ENCODE measurements at places on chromosomes 4 and X.

DNA sequence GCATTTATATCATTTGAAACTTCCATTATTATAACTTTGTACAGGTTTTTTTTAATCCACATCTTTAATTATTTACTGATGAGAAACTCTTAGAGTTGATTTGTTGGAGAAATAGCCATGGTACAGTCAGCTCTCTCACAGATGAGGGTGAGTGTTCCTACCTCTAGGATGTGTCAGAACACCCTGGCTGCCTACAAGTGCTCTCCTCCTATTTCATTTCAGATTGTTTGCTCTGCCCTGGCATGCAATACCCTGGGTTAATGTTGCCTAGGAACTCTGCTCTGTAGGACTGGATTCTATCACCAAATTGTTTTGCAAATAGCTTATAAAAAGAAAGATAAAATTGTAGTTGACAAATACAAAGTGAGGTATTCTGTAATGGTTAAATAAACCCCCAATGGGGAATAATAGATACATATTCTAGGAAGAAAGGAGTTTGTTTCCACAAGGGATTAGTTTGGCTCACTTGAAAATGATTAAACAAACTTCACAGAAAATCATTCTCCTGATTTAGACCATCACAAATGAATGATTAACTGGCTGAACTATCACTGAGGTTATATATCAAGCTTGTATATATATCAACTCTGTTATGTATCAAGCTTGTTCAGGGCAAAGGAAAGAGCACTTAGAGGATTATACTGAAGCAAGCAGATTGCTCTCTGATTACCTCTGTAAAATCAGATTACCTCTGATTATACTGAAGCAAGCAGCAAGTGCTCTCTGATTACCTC lies 150.0 kb downstream of the PDE5A start:
- DNase-seq, result no peak

DNA sequence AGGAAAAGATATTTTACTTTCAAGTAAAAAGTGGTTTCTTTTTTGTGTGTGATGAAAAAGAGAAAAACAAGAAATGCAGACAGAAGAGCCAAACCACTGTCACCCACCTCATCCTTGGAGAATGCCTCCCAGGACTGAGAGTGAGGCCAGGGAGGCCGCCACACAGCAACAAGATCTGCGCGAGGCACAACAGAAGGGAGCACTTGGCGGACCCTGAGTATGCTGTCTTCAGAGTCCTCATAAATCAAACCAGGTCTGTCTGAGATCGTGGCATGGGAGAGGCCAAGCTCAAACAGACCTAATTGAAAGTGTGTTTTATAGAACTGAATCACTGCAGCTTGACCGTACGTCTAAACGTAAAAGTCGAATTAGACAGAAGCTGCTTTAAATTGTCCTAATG lies 134.3 kb upstream of the VCX2 start:
- peak; percentile 1 for DNase-seq

- DNase-seq, result no peak
Observed at GRCh38 chr4:7151668-7152227, 40.6 kb upstream of the SORCS2 start.

- peak; percentile 3 for DNase-seq
Observed at GRCh38 chr4:99723612-99724011, 66.0 kb upstream of the C4orf54 start.

DNA sequence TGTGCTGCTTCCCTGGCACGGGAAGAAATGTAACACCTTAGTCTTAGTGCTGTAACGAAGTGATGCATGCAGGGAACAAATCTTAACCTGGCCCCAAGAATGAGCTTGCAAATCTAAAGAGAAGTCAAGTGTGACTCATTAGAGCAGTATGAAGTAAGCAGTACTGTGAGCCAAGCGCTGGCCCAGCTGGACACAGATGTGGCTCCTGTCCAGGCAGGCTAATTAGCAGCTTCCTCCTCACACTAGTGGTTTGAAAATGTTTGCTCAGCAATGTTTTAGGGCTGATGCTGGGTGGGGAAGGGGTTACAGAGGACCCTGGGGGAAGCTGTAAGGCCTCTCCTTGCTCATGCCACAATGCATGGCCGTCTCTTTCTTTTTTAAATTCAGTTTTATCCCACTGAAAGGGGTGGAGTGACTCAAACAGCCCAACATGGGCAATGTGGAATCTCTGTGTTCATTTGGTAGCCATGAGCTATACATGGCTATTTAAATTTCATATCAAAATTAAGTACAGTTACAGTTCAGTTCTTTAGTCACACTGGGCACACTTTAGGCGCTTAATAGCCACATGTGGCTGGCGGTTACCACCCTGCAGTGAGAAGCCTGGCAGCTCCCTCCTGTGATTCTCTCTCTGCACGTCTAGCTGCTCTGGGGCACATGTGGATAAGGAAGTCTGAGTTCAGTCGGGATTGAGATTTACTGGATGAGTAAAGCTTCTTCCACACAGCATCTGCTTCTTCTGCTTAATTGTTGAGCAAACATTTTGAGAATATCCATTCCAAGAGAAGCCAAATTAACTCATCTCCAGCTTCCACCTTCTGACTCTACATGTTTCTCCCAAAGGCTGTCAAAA lies 48.8 kb downstream of the MAP7D2 start:
- peak; percentile 80 for DNase-seq

GRCh38 chr4:25700661-25701060 lies 45.0 kb downstream of the SLC34A2 start:
- DNase-seq, result no peak

DNA sequence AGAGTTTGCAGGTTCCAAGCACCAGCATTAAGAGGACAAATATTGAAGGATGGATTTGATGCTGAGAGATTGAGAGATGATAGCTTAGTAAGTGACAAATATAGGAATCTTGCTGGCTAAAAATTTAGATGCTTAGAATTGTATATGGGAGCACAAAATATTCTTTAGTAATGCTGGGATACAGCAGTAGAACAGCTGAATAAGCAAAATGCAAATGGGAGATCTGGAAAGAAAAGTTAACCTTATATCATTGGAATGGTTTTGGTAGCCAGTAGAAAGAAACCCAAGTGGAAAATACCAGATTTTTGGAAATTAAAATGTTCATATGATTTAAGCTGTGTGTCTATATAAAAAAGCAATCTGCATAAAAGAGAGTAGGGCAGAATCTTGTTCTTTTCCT lies 308.6 kb upstream of the CPEB2 start:
- no peak for DNase-seq

DNA sequence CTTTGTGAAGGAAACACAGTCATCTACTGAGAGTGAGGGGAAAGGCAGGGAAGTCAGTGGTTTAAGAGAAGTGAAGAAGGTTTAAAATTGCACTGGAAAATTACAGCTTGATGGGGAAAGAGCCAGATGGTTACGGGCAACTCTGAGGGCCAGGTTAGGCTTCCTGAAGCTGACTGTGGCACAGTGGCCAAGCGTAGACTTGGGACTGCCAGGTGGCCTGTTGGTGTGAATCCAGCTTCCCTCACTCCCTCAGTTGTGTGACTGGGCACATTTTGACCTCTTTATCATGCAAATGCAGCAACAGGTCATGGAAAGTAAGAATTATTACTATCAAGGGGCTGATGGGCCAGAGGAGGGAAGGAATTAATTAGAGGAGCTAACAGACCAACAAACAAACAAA lies 390.1 kb downstream of the UNC5C start:
- DNase-seq, result no peak

DNA sequence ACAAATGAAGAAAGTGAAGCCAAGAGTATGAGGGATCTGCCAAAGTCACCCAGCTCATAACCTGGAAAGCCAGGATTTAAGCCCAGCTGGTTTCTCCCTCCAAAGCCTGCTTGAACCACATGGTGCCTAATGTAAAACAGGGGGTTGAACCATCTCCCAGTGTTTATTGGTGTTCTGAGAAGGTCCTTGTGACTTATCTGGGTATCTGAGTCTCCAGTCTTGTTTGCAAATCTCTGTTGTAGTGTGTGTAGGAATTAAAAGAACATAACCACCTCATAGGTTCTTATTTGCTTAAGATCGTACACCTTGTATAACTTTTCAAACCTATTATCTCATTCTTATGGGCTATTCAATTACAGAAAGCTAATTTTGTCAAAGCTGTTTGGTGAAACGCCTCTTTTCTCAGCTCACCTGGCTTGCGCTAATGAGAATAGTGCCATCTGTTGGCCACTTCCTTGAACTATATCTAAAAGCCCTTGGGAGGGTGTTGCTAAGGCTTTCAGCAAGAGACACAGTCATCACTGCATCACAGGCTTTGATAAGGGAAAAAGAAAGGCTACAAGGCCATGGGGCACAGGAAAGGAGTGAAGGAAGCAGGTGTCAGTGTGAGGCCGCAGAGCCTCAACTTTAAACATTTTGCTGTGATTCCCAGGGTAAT lies 34.0 kb downstream of the ETDB start:
- DNase-seq, result peak; percentile 42

- peak; percentile 12 for DNase-seq
Observed at GRCh38 chr4:158710814-158711213, 12.4 kb downstream of the PPID start.

DNA sequence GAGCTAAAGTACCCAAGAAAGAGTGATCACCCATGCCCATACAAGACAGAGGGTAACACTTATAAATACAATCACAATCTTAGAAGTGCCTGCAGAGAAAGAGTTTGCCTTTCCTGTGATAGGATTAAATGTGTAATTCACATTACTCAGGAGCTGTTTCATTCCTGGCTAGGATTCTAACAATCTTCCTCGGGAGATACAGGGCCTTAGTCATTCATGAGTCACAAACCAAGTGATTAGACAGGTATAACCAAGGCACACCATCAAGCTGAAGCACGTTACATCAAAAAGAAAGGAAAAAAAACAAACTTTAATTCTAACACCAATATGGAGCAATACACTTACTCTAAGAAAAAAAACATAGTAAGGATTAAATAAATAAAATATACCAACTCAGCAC lies 14.9 kb downstream of the ABCG2 start:
- no peak for DNase-seq

DNA sequence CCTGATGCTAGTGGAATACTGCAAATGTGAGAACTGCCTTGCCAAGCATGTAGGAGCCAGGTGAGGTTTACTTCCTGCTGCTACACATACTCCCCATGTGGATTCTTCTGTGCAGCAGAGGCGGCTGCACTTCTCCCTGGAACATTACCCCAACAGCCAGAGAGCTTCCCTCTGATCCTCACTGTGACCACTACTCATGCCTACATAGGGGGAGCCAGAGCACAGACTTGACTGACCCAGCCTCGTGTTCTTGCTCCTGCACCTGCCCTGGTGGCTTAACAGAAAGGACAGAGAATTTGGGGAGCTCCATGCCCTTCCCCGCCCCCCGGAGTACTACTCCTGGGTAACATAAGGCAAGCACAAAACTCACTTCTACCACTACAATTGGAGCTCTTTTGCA lies 38.4 kb downstream of the UGT2A2 start:
- no peak for DNase-seq

DNA sequence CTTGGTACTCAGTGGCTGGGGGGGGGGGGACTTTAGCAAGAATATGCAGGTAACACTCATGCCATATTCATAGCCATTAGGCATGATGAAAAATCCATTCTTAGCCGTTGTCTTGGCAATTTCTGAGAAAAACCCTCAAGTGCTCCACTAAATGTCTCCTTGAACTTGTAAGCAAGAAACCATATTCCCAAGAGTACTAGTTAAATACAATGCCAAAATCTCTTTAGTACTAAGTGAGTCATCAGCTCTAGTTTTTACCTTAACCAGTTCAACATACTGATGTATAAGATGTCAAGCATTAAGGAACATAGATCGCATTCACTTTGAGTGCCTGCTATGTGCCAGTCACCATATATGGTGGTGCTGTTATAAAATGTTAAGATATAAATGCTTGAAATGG lies 27.5 kb downstream of the UBE2D3 start:
- DNase-seq, result peak; percentile 65

DNA sequence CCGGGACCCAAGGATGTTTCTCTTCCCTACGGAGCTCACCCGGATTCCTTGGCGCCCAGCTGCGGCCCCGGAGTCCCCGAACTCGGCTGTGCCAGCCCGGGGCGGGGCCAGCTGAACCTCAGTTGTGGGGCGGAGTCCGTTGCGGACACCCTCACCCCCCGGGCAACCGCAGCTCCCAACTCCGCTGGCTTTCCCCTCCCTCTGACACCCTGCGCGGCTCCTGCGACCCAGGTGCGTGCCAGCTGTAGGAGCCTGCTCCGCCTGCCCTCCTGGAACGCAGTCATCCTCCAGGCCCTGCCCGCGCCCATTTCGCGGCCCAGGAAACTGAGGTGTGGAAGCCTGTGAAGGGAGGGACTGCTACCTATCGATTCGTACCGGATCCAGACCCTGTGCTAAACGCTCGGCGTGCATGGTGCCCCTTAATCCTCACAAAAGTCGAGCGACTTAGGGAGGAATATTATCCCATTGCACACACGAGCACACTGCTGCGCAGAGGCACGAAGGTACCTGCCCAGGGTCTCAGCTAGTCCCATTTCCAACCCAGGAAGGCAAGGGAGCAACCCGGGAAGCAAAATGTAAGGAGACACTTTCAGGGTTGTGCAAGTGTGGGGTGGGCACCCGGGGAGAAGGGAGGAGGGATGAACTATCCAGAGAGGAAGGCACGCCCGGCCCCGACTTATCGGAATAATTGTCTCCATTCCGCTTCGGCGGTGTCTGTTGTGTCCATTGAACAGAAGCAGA lies 12.3 kb downstream of the MSX1 start:
- DNase-seq, result no peak

DNA sequence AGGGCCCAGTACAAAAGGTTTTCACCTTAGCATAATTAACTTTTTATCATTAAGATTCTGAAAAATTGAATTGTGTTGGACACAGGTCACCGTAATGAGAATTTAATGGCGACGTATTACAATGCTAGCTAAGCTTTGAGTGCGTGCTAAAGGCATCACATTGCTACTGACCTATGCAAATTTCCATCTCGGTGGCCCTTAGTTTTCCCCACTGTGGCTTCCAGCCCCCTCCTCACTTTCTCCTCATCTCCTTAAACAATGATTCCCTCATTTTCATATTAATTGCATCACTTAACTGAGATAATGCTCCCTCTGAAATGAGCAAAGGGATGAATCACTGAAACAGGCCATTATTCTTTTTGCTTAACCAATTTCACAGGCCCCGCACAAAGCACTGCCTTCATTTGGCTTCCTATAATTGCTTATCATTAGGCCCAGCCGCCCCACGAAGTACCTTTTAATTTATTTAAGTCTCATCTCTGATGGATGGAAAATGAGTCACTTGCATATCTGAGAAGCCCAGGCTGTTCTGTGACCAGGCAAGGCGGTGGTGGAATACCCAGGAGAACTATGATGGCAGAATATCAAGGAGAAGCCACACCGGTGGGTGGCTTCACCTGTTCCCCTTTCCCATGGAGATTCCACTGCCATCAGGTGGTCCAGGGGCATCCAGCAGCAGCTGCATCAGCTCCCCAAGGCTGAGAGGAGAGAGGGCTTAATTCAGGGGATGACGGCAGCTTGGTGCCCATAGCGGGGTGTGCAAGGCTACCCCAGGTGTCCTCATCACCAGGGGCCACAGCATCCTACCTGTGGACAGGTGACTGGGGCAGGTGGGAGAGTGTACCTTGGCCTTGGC lies 223.8 kb upstream of the BOD1L1 start:
- DNase-seq, result no peak

All from fibroblast of skin of scalp (primary cell).